T-helper 2 cell treated with Interferon-gamma antibody and Interleukin-4, amounts not matched to agents 5 μg/mL and 100 μg/mL, for 36 hours (primary cell): ENCODE measurements at places on chromosomes 1 and 21.
A peak's percentile ranks its signal among the peaks of the same experiment; 100 is the strongest.

DNA sequence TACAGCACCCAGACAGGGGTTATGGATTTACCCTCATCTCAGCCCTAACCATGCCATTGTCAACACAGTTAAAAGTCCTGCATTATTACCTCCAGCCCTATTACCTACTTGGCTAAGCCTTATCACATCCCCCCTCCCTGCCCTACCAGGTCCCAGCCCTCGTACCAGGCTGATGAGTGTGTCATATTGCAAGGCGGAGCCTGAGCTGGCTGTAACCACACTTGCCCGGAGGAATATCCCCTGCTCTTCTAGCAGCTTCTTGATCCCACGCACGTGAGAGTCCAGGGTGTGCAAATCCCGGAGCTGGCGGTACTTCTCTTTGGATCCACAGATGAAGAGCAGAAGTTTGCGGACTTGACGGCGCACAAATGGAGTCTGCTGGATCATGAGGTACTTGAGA is 87.4 kb downstream of the UBR4 start:
- no peak for DNase-seq

- DNase-seq: peak; percentile 81
Observed at GRCh38 chr1:185559684-185560331, 174.4 kb upstream of the HMCN1 start.

- DNase-seq: no peak
Observed at GRCh38 chr1:66685265-66685664, 67.0 kb upstream of the DYNLT5 start.

- DNase-seq: no peak
Observed at GRCh38 chr1:221117548-221117951, 238.3 kb downstream of the HLX start.

DNA sequence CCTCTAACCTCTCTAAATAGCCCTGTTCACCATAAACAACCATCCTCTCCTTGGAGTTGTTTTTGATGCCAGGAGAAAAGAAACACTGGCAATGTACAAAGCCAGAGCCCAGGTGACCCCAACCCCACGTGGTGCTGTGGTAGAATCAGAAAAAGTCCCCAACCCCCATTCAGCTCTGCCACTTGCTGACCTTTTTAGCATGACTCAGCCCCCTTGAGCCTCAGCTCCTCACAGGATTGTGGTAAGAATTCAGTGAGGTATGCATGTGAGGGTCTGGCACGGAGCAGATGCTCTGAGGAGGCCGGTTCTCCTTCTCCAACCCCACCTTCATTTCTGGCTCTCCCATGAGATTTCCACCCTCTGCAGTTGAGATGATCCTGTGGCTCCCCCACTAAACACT is 11.1 kb upstream of the CHI3L1 start:
- DNase-seq: no peak

DNA sequence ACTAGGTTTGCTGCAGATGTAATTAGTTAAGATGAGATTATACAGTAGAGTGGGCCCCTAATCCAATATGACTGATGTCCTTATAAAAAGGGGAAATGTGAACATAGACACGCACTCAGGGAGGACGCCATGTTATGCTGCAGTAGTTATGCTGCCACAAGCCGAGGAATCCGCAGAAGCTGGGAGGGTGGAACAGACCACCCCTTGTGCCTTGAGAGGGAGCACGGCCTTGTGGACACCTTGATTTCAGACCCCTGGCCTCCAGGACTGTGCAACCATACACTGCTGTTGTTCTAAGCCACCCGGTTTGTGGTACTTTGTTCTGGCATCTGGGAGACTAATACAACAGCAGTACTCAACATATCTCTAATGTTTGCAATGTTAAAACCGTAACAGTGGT is 57.9 kb upstream of the HIVEP3 start:
- no peak for DNase-seq
